CD8-positive, alpha-beta memory T cell (primary cell): ENCODE measurements at places on chromosomes 2 and 18.

GRCh38 chr2:17634997-17635396, 94.5 kb downstream of the VSNL1 start:
- no peaks in the 10 kb centered on the region for H3K27me3 ChIP-seq
- no peak overlapping the region for H3K4me3 ChIP-seq
- H3K27ac ChIP-seq, result no peak overlapping the region
- DNase-seq, result no peak
- no peaks in the 10 kb centered on the region for H3K4me1 ChIP-seq

GRCh38 chr2:165407466-165407865, 62.0 kb upstream of the CSRNP3 start:
- no peaks in the 10 kb centered on the region for H3K36me3 ChIP-seq
- H3K4me3 ChIP-seq, result no peak overlapping the region

DNA sequence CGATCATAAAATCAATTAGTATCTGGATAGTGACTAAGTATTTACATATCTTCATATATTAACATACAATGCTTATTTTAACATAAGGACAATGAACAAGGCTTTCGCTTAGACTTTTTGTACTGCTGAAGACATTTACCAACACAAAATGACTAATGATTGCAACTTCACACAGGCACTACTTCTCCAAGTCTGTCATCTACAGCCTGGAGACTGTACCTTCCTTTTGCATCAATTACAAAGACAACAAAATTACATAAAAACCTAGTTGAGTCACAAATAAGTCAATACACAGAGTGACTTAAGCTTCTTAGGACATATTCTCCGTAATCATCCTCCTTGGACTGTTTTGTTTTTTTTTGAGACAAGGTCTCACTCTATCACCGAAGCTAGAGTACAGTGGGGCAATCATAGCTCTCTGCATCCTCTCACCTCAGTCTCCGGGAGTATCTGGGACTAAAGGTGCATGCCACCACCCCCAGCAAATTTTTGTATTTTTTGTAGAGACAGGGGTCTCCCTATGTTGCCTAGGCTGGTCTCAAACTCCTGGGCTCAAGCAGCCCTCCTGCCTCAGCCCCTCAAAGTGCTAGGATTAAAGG, 15.9 kb downstream of the PUM2 start:
- H3K4me3 ChIP-seq, result no peak overlapping the region
- peaks cover 60% of the 10 kb centered on the region for H3K4me1 ChIP-seq
- DNase-seq, result no peak
- no peaks in the 10 kb centered on the region for H3K27me3 ChIP-seq
- peaks cover 3% of the 10 kb centered on the region for H3K36me3 ChIP-seq

- H3K36me3 ChIP-seq, result no peaks in the 10 kb centered on the region
- no peak for DNase-seq
- H3K4me3 ChIP-seq, result no peak overlapping the region
- H3K27ac ChIP-seq, result no peak overlapping the region
Measured at GRCh38 chr2:79799729-79800128, 286.9 kb downstream of the CTNNA2 start.

DNA sequence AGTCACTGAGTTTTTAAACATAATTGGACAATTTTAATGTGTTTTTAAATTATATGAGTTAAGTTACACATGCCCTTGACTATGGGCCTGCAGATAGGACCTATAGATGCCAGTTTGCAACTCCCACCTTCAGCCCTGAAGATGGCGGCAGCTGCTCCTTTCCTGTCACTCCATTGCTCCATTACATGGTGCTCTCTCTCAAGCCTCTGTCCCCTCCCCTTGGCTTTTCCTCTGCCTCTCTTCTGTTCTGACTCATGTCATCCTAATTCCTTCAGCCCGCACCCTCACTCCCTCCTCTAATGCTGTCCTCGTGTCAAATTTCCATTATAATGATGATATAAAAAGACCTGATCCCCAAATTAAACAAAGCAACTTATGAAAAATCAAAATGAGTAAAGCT, 133.7 kb upstream of the HNRNPA3 start:
- H3K27ac ChIP-seq, result no peak overlapping the region
- no peaks in the 10 kb centered on the region for H3K36me3 ChIP-seq
- no peak for DNase-seq
- H3K27me3 ChIP-seq, result no peaks in the 10 kb centered on the region
- H3K4me1 ChIP-seq, result no peaks in the 10 kb centered on the region
- no peak overlapping the region for H3K4me3 ChIP-seq

GRCh38 chr2:215028231-215028630, 110.2 kb downstream of the ABCA12 start:
- H3K27ac ChIP-seq, result no peak overlapping the region
- no peaks in the 10 kb centered on the region for H3K27me3 ChIP-seq
- H3K4me3 ChIP-seq, result no peak overlapping the region
- no peaks in the 10 kb centered on the region for H3K4me1 ChIP-seq
- H3K36me3 ChIP-seq, result no peaks in the 10 kb centered on the region

DNA sequence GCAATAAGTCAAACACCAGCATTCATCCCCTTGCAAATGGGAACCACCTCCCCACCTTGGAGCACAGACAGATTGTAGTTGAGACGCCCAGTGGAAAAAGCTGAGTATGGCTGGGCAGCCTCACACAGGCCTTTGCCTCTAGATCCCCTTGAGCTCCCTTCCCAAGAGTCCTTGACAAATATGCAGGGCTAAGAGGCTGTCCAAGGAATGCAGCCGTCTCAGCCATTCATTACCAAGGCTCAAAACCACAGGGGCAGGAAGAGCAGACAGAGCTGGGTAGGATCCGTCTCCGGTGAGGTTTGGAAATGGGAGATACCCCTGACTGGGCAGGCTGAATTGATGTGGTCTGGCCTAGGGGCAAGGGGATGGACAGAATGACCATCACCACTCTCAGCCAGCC, 557.1 kb downstream of the TNS1 start:
- H3K27me3 ChIP-seq, result no peaks in the 10 kb centered on the region
- no peaks in the 10 kb centered on the region for H3K4me1 ChIP-seq
- H3K4me3 ChIP-seq, result no peak overlapping the region

- no peaks in the 10 kb centered on the region for H3K4me1 ChIP-seq
- no peak for DNase-seq
- H3K36me3 ChIP-seq, result no peaks in the 10 kb centered on the region
Measured at GRCh38 chr2:117760916-117761315, 53.6 kb upstream of the DDX18 start.

GRCh38 chr2:174350018-174350417, 15.3 kb downstream of the SP9 start:
- DNase-seq, result no peak
- no peaks in the 10 kb centered on the region for H3K4me1 ChIP-seq
- H3K27me3 ChIP-seq, result no peaks in the 10 kb centered on the region
- H3K36me3 ChIP-seq, result peaks cover 9% of the 10 kb centered on the region

DNA sequence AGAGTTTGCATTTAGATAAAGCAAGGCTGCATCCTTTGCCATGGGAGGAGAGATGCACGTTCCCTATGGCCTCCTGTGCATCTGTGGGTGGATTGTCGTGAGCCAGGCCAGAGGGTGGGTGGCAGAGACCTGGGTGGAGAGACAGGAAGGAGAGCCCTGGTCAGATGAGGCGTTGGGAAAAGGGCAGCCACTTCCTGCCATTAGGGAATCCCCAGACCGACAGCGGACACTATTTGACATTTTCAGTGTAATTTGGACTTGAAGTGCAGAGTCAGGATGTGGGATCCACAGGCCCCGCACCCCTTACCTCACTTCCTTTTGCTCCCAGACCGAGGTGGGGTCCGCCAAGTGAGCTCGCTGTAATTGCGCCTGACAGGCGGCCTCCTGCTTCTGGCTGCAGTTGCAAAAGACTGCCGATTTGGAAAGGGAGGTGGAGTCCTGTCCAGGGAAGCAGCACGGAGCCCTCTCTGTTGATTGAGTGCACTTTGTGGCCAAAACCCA, 150.0 kb downstream of the DYSF start:
- H3K27ac ChIP-seq, result no peak overlapping the region
- H3K36me3 ChIP-seq, result no peaks in the 10 kb centered on the region
- H3K27me3 ChIP-seq, result peaks cover 4% of the 10 kb centered on the region
- no peak for DNase-seq
- no peak overlapping the region for H3K4me3 ChIP-seq
- no peaks in the 10 kb centered on the region for H3K4me1 ChIP-seq

GRCh38 chr2:163953390-163953907, 217.6 kb upstream of the FIGN start:
- H3K36me3 ChIP-seq, result no peaks in the 10 kb centered on the region
- H3K27ac ChIP-seq, result no peak overlapping the region
- H3K27me3 ChIP-seq, result no peaks in the 10 kb centered on the region
- DNase-seq, result no peak
- no peak overlapping the region for H3K4me3 ChIP-seq

DNA sequence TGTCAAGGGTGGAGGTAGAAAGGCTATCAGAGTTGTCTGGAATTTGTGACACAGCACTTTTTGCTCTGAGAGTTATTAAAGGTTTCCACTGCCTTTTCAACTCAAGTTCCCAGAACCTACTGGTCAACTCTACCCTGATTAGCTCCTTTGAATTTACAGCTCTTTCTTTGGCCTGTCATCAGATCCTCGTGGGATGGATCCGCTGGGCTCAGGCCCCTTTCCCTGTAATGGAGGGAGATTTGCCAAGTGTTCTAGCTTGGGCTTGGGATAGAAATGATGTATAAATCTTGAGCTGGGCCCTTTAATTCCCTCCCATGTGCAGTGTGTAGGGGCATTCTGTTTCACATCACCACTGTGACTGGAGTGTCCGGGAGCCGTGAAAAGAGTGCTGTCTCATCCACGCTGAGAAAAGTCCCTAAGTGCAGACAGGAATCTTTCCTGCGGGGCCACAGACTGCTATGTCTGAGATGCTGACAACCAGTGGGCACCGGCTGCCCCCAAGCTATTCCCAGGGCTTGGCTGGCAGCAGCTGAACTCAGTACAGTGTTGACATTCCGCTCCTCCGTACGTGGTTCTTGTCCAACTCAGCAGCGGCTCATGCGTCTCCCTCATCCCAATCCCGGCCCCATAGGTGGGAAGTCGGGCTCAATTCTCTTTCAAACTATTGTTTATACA, 46.9 kb upstream of the ARHGAP28 start:
- H3K4me3 ChIP-seq, result no peak overlapping the region
- no peaks in the 10 kb centered on the region for H3K4me1 ChIP-seq
- H3K27ac ChIP-seq, result peak overlapping the region; percentile 64
- DNase-seq, result no peak

DNA sequence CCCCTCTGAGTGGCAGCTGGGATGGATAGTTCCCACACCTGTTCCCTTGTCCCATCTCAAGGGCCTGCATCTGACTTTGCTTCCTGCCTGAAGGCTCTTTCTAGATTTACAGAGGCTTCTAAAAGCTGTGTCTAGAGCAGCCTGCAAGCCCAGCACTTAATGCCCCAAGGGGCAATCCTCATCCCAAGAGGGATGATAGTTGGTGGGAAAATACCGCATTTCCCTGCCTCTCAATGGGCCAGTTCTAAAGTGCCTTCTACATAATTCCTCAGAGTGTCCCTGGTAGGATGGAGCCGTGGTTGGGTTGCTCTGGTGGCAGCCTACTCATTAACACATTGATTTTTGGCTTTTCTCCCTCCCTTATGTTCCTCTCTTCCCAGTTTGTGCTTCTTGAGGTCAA, 29.5 kb downstream of the LAMA3 start:
- no peak overlapping the region for H3K27ac ChIP-seq
- H3K27me3 ChIP-seq, result no peaks in the 10 kb centered on the region
- no peak for DNase-seq
- H3K4me3 ChIP-seq, result no peak overlapping the region
- H3K36me3 ChIP-seq, result no peaks in the 10 kb centered on the region
- no peaks in the 10 kb centered on the region for H3K4me1 ChIP-seq

DNA sequence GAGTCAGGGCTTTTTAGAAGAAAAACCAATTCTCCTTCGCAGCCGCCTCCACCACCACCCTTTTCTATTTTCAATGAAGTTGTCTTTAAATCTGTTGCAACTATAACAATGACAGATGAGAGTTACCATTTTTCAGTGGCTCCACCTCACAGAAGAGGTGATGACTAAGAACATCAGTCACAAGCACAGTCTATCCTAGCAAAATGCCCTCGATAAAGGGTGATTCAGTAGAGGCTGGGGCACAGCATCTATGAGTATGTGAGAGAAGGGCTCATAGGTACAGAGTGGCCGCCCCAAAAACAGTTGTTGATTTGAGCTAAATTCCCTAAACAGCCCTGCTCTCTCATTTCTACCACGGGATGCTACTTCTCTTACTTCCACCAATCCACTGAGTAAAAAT, 310.8 kb upstream of the MGAT5 start:
- no peak overlapping the region for H3K4me3 ChIP-seq
- H3K4me1 ChIP-seq, result no peaks in the 10 kb centered on the region
- no peaks in the 10 kb centered on the region for H3K36me3 ChIP-seq
- no peak overlapping the region for H3K27ac ChIP-seq
- no peak for DNase-seq
- H3K27me3 ChIP-seq, result no peaks in the 10 kb centered on the region

DNA sequence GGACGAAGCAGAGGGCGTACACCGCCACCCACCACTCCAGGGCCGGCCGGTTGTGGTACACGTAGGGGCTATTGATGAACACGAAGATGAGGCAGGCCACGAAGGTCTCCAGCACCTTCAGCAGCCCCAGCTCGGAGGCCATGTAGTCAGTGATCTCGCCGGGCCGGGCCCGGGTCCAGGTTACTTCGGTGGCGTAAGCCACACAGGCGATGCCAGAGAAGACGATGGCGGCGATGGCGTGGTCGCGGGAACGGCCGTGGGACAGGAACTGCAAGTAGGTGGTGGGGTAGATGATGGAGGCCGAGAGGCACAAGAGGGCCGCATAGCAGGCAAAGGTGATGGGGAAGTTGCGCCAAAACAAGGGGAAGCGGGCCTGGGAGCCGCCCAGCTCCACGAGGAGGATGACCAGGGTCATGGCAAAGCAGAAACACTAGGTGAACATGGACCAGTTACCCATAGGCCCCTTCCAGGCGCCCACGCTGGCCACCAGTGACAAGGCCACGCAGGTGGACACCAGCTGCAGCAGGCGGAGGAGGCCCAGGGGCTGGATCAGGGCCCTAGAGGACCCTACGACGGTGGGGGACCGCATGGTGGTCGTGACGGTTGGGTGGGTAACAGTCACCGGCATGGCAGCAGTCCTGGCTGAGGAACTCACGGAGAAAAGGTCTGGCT, 128.4 kb upstream of the FAM98A start:
- no peaks in the 10 kb centered on the region for H3K27me3 ChIP-seq
- no peaks in the 10 kb centered on the region for H3K36me3 ChIP-seq
- no peak for DNase-seq
- no peak overlapping the region for H3K4me3 ChIP-seq
- H3K4me1 ChIP-seq, result no peaks in the 10 kb centered on the region

DNA sequence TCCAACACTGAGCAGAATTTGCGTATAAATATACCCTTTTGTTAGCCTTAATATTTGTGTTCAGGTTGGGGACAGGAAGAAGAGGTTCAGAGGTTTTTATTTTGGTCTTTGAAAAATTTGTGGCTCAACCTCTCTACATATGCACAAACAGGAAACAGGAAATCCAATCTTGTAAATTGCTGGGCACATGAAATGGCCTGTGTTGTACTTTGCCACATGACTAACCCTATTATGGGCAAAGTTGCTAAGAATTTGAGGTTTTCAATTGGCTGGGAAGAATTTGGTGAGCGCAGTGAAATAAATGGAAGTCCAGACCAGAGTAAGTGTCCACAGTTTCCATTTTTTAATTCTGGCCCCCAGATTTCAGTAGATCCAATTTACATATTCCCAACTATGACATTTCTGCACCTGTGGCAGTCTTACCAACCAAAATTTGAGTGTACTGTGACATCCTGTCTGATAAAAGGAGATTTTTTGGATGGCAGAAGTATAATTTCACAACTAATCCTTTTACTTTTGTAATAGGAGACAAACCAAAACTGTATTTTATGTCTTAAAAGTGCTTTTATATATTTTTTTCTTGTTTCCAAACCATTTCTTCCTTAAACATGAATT, 63.6 kb downstream of the COX7A2L start:
- no peak for DNase-seq
- H3K4me3 ChIP-seq, result no peak overlapping the region
- H3K27me3 ChIP-seq, result no peaks in the 10 kb centered on the region
- H3K27ac ChIP-seq, result no peak overlapping the region
